Left lung (tissue), 14 donors: ENCODE measurements at places on chromosomes 6 and 20. TPM values are rescaled to one million over a fixed set of nuclear protein-coding genes. Genes with fewer than 3 reads are reported as not detected.

The OPRM1 gene
- not detected for total RNA-seq

DNA sequence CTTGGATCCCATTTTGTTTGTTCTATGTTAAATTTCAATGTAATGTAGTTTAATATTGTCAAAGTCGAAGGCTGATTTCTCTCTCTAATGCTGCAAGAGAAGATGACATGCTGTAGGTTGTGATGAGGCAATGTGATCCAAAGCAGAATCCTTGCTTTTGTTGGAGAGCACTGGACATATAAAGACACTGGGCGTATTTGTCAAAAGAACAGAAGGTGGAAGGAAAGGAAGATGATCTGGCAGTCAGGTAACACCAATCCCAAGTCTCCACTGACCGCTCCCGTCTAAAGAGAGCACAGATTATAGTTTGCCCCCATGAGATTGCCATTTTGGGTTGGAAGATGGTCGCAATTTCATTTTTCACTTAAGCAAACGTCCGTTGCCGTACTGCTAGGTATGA lies 935 bp upstream of the RFX6 start:
- DNase-seq: no peak
- H3K36me3 ChIP-seq: no peaks in the 10 kb centered on the region
- peaks cover 44% of the 10 kb centered on the region for H3K27me3 ChIP-seq
- no peak overlapping the region for H3K27ac ChIP-seq

DNA sequence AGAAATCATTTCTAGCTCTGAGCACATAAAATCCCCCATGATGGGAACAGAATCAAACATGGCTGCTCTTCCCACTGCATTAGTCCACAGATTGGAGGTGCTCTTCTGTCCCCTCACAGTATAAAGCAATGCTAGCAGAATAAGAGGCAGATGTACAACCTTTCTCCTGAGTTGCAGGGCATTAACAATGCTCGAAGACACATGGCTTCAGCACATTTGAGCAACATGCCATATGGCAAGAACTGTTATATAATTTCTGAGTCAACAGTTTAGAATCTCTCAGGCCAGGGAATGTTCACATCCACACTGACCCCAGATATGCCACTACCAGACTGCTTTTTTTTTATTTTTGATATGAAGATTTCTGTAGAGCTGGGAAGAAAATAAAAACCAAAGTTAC lies 119.6 kb downstream of the KIF13A start:
- H3K4me3 ChIP-seq: no peak overlapping the region
- DNase-seq: no peak
- no peaks in the 10 kb centered on the region for H3K36me3 ChIP-seq
- no peak overlapping the region for H3K27ac ChIP-seq
- peaks cover 11% of the 10 kb centered on the region for H3K4me1 ChIP-seq
- H3K27me3 ChIP-seq: no peaks in the 10 kb centered on the region

GRCh38 chr6:77853401-77853800 lies 200.6 kb downstream of the MEI4 start:
- H3K4me3 ChIP-seq: no peak overlapping the region
- no peak for DNase-seq
- no peaks in the 10 kb centered on the region for H3K4me1 ChIP-seq
- no peaks in the 10 kb centered on the region for H3K27me3 ChIP-seq

DNA sequence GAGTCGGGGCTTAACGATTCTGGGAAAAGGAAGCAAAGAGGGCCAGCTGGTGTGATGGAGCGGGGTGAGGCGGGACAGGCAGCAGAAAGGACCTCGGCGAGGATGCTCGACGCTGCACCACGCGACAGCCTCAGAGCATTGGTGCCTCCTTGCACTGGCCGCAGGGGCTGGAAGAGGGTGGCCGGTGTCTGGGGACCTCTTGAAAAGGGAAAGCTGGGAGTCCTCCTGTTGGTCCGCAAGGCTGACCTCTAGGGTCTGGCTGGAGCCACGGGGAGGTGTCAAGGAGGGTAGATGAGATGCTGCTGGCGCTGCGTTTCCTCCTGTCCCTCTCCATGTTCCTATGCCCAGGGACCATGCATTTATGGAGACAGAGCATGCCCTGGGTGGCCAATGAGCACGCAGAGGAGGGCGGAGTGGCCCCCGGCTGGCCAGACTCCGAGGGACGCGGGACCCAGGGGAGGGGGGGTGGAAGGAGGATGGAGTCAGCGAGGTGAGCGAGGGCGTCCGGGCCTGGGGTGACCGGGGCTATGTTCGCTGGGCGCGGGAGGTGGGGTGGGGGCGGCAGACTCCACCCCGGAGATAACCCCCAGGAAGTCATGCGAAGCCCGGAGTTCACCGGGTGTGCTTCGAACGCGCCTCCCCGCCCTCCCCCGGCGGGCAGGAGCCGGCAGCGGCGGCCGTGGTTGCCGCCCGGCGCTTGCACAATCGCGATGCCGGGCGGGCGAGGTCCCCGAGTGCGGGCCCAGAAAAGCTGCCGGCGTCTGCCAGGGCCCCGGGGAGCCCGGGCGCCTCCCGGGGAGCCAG lies at the start of gene CYP24A1:
CYP24A1 (minus strand) TSS at position 334 of the 804 bp plus-strand sequence. CDS start 407 bp downstream, outside the sequence.
- no peak for DNase-seq
- H3K27ac ChIP-seq: no peak within 1 kb of the TSS
- H3K4me1 ChIP-seq: peaks cover 11% of the 10 kb centered on the region
- peak within 1 kb of the TSS; percentile 22 for H3K4me3 ChIP-seq
- H3K36me3 ChIP-seq: no peaks in the 10 kb centered on the region
- H3K27me3 ChIP-seq: peaks cover 56% of the 10 kb centered on the region
